ENCODE measurements at places on chromosomes 12 and 14.

DNA sequence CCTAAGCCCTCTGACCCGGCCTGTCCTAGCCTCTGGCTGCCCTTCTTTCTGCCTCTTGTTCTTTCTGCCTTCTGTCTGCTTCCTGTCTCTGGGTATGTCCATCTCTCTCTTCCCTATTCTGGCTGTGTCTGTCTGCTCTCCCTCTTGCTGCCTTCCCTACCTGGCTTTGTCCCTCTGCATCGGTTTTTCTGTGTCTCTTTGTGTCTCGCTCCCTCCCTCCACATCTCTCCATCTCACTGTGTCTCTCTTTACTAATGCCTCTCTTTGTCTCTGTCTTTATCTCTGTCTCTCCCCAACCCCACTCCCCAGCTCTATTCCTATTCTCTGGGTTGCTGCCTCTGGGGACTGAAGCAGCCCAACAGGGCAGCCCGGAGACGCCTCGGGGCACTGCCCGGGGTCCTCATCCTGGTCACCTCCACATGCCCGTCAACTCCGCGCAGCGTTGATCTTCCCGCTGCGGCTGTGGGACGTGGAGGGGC, 10.1 kb downstream of the SHMT2 start:
- DNase-seq: no peak

GRCh38 chr14:99821519-99822508, 28.6 kb downstream of the EML1 start:
- peak; percentile 19 for DNase-seq

DNA sequence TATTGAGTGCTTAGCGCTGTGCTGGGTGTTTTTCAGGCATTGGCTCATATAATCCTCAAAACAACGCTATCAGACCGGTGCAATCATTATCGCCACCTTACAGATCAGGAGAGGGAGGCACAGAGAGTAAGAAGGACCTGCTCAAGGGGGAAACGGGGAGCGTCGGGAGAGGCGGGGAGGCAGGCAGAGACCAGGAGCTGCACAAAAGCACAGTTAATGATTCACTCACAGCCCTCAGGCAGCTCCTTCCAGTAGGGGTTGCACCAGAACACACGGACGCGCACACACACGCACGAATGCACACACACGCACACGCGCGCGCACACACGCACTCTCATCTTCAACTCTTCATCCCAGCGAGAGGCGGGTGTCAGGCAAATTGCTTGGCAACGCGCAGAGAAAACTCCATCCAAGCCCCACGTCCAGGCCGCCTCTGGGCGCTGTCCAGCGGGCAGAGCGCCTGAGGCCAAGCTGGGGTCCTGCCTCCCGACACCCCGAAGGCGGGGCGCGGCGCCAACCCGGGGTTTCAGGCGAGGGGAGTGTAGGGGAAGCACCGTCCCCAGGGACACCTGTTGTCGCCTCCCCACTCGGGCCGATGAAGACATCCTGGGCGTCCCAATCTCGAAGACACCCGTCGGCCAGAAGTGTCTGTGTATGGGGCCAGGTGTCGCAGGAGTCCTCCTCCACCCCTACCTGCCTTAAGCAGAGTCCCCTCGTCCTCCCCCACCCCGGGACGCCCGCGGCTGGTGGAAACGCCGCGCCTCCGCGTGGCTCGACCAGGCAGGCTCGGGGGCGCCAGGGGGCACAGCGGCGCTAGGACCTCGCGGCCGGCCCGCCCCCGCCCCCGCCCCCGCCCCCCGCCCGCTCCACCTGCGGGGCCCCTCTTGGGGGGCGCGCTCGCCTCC, 35.5 kb upstream of the STON2 start:
- no peak for DNase-seq

- no peak for DNase-seq
These were observed 78.0 kb downstream of the KITLG start for GRCh38 chr12:88501972-88502938.

DNA sequence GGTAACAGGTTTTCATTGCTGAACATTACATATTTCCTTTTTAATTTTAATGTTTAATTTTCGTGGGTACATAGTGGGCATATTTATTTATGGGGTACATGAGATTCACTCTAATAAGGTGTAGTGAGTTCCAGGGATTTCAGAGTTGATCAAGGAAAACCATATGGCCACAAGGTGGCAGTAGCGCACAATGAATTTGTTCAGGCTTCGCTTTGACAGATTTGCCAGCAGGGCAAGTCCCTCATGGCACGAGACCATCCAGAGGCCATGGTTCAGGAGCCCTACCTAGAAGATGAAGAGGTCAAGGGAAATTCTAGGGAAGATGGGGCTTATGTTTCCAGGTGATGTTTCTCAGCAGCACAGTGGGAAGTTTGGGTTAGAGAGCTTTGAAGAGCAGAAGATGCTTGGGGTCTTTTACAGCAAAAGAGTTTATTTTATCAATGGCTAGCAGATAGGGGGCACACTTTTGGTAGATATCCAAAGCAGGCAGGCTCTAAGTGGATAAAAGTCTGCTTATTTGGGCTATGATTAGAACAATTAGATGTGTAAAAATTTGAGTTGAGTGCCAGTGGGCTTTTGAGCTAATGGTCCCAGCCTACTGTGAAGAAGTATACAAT, 1004.4 kb downstream of the AACS start:
- peak; percentile 54 for DNase-seq

GRCh38 chr12:46127656-46128055, 137.3 kb upstream of the SCAF11 start:
- no peak for DNase-seq
